Activated CD8-positive, alpha-beta memory T cell treated with anti-CD3 and anti-CD28 coated beads for 4 hours (primary cell): ENCODE measurements at places on chromosomes 3 and 15.

DNA sequence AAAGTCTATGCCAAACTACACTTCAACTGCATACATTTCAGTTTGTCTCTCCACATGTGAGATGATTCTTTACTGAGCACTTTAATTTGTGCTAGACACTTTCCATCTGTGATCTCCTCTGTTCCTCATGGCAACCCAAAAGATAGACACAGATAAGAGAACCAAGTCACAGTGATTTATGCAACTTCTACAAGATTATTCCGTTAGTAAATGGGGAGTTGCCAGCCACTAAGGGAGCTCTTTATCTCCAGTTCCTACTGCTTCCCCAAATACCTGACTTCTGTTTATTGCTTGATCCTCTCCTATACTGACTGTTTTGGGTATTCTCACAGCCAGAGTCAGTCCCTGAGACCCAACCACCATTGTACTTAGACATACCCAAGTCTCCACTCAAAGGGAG lies 24.1 kb upstream of the AKAP13 start:
- DNase-seq = no peak

- no peak for DNase-seq
Observed at GRCh38 chr3:140585828-140586227, 92.0 kb upstream of the TRIM42 start.

DNA sequence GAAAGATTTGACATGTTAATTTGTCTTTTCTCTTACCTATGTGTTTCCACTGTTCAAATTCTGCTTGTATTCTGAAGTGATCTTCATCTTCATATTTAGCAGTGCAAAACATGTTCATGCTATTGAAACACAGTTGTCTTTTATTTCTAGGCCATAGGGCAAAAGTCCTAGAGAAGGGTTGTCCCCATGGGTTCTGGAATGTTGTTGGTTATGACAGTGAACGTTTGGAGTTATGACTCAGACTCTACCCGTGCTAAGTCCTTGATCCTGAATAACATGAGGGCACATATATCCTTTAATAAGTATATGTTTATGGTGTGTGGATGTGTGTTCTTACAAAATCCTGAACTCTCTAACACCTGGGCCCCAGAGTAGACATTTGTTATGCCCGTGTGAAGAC lies 23.0 kb upstream of the ARPP21 start:
- DNase-seq = no peak

GRCh38 chr3:34783876-34784275 lies 855.4 kb upstream of the ARPP21 start:
- DNase-seq = no peak

GRCh38 chr3:3177861-3178497 lies 1.5 kb downstream of the CRBN start:
- no peak for DNase-seq

DNA sequence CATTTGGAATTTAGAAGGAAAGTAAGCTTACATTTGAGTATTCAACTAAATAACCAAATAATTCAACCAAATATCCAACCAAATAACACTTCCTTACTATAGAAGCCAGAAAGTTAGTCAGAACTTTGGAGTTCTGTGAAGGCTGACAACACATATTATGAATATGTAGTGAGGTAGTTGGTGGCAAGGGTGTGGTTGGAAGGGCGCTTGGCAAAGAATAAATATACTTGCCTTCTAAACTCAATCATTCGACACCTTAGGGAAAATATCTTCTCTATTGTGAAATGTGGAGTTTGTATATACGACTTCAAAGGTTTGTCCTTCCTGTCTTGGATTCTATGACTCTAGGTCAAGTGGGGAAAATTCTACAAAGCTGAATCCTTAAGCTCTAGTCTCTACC lies 111.7 kb upstream of the OSTN start:
- DNase-seq = no peak

- DNase-seq = no peak
Observed at GRCh38 chr3:48122504-48122903, 65.7 kb downstream of the CDC25A start.
